Activated T-helper 1 cell treated with anti-CD3 and anti-CD28 coated beads, Interleukin-12 subunit alpha, Interleukin-12 subunit beta, Interleukin-2, Interleukin-4 antibody, amounts not matched to agents 30 ng/mL and 10 ng/mL and 1 ng/mL, durations not matched to agents 14 hours and 24 hours and 36 hours (primary cell): ENCODE measurements at places on chromosomes 3 and 15.

GRCh38 chr3:173653781-173654180, 256.2 kb downstream of the NLGN1 start:
- DNase-seq, result no peak

GRCh38 chr3:125433091-125433534, 58.0 kb upstream of the ZNF148 start:
- DNase-seq, result no peak

DNA sequence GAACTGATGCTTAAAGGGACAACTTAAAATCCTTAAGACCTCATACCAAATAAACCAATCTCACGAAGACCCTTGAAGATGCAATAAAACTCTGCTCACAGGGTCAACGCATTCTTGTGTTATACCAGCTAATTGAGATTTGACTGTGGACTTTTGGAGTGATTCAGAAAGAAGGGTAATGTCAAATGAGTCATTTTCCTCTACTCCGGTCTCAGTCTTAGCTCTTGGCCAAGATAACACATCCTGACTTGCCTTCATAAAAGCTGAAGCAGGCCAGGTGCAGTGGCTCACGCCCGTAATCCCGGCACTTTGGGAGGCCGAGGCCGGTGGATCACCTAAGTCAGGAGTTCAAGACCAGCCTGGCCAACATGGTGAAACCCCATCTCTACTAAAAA, 3.8 kb downstream of the PKM start:
- peak; percentile 39 for DNase-seq

GRCh38 chr3:117745516-117745915, 1035.9 kb downstream of the TUSC7 start:
- no peak for DNase-seq

- DNase-seq, result no peak
Observed at GRCh38 chr3:114011059-114011797, 45.1 kb downstream of the CCDC191 start.

- DNase-seq, result no peak
Observed at GRCh38 chr15:77630956-77631744, 1.6 kb downstream of the LINGO1 start.

GRCh38 chr3:40043444-40043755, 234.0 kb downstream of the MYRIP start:
- DNase-seq, result no peak
